Brain (organoid and tissue), 16 donors: ENCODE measurements at places on chromosomes 1 and 21. TPM values are rescaled to one million over a fixed set of nuclear protein-coding genes. Genes with fewer than 3 reads are reported as not detected.
A peak's percentile ranks its signal among the peaks of the same experiment; 100 is the strongest.

Gene HFM1
- 0.39 TPM for polyA plus RNA-seq

Gene FCAMR
- not detected for polyA plus RNA-seq

Gene OPRD1
- polyA plus RNA-seq = 1.9 TPM

Gene CLCA4
- polyA plus RNA-seq = 0.54 TPM

Gene ELAPOR1
- polyA plus RNA-seq = 205 TPM

Gene SLAMF7
- polyA plus RNA-seq = 0.56 TPM

Gene OLFML3
- polyA plus RNA-seq = 17.0 TPM

Gene SLC9C2
- polyA plus RNA-seq = not detected

Gene CNIH3
- 4.0 TPM for polyA plus RNA-seq

GRCh38 chr1:230548997-230549396 is 93.3 kb upstream of the COG2 start:
- peak; percentile 69 for DNase-seq

DNA sequence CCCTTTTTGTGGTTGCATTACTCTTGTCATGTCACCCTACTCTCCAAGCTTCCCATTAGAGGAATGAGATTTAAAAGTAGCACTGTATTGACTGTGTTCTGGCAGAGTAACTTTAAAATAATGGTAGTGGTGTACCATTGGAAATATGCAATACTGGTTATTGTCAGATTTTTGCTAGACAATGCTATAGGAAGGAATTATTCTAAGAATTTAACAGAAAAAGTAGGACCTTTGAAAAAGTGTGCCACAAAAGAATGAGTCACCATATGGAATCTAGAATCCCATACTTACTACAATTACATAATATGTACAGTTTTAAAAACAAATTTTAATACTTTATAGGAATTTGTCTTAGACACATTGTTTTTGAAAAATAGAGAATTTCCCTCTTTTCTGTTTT is 13.8 kb downstream of the MIER1 start:
- DNase-seq = no peak

- DNase-seq = no peak
These were observed 1.6 kb downstream of the TCEA3 start for GRCh38 chr1:23422941-23423340.

- DNase-seq = no peak
These were observed 1.1 kb downstream of the AGTRAP start for GRCh38 chr1:11736746-11737639.

GRCh38 chr1:1059494-1060280 is 14.4 kb downstream of the RNF223 start:
- peak; percentile 75 for DNase-seq

DNA sequence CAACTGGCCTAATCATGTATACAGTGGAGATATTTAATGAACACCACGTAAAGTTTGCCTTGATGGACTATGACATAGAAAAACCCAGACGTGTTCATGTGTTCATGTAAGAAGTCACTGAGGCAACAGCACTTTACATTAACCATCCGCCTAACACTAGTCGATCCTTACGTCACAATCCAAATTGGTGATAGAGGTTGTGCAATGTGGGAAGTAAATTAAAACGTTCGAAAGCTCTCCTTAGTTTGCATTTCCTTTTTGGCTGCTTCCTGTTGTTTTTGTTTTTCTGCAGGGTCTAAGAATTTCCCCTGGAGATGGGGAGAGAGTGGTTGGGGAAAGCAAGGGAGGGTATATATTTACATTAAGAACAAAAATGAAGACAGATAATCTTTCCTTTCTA is 587.5 kb upstream of the ADGRL2 start:
- DNase-seq = no peak

DNA sequence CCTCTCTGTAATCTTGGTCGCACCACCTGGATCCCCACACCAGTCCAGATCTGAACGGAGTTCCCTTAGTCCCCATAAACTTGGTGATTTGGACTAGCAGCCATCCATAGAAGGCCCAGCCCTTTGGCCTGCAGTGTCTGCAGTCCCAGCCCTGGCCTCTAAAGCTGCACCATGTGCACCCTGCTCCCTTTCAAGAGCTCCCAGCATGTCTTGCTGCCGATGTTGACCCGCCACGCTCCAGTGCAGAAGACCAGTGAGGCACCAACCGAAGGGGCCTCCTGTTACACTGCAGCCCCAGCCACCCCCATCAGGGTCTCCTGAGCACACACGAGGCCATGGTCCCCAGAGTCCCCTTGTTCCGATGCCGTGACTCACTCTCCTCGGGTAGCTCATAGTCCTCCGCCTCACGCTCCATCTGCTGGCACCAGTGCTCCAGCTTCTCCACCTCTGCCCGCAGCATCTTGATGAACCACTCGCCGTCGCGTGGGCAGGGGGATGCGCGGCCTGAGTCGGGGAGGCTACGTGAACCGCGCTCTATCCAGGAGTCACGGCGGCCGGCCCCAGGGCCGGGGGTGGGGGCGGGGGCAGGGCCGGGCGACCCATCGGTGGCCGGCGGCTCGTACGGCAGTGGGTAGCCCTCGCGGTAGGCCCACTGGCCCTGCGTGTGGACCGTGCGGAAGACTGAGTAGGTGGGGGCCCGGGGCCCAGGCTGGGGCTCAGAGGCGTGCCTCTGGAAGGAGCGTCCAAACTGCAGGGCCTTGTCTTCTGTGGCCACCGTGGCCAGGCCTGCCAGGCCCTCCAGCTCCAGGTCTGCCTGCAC is 8.9 kb upstream of the SMIM12 start:
- DNase-seq = no peak

GRCh38 chr1:44616991-44617702 is 57.1 kb downstream of the TMEM53 start:
- DNase-seq = peak; percentile 51

- DNase-seq = no peak
These were observed 801.7 kb upstream of the PRMT6 start for GRCh38 chr1:106254748-106255147.

DNA sequence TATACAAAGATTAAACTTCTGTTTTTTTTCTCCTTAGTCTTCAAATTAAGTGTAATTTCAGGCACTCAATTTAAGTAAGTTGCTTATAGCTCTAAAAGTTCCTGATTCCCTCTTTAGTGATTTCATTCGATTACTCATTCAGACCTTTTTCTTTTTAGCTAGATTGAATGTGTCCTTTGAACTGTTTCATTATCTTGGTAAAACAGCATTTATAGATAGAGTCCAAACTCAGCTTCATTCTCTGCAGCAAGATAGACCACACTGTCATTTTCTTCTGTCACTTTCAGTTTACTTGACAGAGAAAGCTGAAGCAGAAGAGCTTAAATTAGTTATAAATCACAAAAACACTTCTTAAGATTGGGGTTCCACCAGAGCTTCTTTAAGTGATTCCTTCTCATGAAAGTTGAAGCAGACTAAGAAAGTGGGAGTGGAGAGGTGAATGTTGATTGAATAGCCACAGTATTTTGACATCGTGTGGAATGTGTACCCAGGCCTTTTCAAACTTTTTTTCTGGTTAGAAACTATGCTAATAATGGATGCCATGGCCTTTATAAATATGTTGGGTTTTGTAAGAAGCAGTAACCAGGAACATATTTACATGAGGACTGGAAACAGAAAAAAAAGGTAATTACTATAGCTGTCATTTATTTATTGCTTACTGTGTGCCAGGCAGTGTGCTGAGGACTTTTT is 52.2 kb downstream of the ZBTB40 start:
- DNase-seq = no peak

DNA sequence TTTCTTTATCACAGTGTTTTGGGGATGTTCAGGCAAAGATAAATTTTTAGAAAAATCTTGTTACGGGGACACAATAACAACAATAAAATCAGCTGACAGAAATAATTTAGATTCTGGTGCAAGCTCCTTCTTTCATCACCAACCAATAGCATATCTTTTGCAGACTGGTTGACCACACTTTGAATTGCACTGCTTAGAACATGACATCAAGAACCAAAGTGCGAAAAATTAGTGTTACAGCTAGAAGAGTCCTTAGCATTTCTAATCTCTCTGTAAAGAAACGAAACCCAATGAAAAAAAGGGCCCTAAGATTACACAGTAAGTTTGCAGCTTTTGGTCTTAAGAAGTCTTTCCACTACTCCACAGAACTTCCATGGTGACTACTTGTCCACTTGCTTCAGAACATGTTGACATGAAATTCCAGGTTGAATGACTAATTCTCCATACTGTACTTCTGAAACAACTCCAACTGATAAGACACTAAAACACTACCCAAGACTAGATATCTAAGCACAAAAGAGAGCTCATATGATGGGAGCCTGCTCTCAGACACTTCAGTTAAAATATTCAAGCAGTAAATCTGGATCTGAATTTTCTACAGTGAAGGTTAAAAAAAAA is 31.3 kb downstream of the XKR8 start:
- no peak for DNase-seq

GRCh38 chr1:48200166-48200900 is 22.2 kb upstream of the SLC5A9 start:
- DNase-seq = peak; percentile 37

- no peak for DNase-seq
These were observed 37.4 kb downstream of the LRRC52 start for GRCh38 chr1:165580931-165581871.

GRCh38 chr1:187001198-187001889 is 172.6 kb downstream of the PLA2G4A start:
- DNase-seq = no peak

DNA sequence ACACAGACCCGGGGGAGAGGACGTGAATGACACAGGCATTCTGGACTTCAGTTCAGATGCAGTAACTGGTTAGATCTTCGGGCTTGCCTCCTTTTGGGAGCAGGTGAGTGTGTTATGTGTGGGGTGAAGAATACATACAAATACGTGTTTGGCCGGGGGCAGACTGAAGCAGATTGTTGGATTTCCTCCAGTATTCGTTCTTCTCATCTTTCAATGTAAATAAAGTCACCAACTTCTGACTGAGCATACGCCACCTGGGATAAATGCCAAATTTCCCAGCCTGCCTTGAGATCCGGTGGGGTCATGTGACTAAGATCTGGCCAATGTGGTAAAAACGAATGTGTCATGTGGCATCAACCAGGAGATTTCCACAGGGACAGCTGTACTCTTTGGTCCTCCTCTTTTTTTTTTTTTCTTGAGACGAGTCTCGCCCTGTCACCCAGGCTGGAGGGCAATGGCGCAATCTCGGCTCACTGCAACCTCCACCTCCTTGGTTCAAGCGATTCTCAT is 189.8 kb downstream of the RGS7 start:
- DNase-seq = no peak

GRCh38 chr1:89483010-89483756 is 41.4 kb upstream of the LRRC8B start:
- peak; percentile 93 for DNase-seq

DNA sequence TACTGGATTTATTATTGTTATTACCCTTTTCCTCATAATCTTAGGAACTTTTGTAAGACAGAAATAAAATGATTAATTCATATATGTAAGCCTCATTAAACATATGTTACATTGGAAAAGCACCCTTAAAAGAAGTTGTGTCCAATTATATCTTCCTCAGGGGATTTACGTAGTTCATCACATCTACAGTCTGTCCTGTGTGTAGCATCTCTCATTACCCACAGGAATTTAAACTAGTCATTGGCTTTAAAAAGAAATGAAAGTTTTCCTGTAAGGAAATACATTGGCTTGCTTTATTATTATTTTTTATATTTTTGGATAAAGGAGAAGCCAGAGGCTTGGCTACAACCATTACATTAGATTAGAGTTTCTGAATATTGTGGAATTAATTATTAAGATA is 56.1 kb downstream of the SWT1 start:
- DNase-seq = no peak

DNA sequence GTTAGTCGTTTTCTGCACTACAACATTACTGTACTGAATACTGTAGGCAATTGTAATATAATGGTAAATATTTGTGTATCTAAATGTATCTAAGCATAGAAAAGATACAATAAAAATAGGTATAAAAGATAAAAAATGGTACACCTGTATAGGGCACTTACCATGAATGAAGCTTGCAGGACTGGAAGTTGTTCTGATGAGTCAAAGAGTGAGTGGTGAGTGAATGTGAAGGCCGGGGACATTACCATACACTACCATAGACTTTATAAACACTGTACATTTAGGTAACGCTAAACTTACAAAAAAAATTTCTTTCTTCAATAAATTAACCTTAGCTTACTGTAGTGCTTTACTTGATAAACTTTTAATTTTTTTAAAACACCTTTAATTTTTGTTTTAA is 13.5 kb downstream of the OSBPL9 start:
- DNase-seq = no peak
